ENCODE measurements at places on chromosomes 11 and 22.

- no peak for DNase-seq
Observed at GRCh38 chr22:21714786-21715185, 20.8 kb downstream of the YPEL1 start.

GRCh38 chr11:58561394-58562098, 14.1 kb downstream of the LPXN start:
- no peak for DNase-seq

DNA sequence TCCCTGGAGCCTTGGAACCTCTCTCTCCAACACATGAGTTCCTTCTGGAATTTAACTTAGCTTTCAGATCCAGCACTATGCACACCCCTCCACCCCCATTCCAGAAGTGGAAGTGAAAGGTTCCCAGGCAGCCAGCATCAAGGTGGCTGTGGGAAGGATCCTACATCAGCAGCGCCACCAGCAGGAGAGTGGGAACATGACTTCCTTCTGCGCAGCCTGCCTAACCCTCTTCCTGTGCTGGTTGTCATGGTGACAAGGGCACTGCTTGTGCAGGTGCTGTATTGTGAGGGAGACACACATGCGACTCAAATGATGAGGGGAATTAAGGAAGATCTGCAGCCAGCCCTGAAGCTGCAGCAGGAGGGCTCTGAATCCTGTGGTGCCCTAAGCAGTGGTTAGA, 904.5 kb upstream of the API5 start:
- no peak for DNase-seq

GRCh38 chr22:21951931-21952465, 650 bp downstream of the PPM1F start:
- no peak for DNase-seq

DNA sequence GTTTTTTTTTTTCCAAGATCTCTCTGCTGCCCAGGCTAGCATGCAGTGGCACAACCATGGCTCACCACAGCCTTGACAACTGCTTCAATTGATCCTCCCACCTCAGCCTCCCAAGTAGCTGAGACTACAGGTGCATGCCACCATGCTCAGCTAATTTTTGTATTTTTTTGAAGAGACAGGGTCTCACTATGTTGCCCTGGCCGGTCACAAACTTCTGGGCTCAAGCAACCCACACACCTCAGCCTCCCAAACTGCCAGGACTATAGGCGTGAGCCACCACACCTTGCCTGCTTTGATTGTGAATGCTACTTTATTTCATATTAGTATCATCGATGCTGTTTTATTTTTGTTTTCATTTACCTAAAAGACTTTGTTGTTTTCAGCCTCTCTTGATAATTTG, 81.5 kb upstream of the GNAZ start:
- no peak for DNase-seq

DNA sequence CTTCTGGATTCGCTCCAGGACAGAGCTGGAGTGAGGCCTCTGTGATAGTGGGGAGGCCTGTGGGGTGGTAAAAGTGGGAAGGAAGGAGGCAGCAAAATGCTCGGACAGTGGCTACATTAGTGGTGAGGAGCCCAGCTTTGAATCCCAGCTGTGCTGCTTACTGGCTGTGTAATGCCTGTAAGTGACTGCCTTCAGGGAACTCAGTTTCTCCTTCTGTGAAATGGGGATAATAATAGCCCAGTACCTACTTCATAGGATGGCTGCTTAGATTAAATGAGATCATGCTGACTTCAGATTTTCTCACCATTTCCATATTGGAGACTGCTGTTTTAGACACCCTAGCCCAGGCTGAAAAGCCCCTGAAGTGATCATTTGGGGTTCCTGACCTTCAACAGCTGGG, 8.4 kb upstream of the ALX4 start:
- DNase-seq = no peak

DNA sequence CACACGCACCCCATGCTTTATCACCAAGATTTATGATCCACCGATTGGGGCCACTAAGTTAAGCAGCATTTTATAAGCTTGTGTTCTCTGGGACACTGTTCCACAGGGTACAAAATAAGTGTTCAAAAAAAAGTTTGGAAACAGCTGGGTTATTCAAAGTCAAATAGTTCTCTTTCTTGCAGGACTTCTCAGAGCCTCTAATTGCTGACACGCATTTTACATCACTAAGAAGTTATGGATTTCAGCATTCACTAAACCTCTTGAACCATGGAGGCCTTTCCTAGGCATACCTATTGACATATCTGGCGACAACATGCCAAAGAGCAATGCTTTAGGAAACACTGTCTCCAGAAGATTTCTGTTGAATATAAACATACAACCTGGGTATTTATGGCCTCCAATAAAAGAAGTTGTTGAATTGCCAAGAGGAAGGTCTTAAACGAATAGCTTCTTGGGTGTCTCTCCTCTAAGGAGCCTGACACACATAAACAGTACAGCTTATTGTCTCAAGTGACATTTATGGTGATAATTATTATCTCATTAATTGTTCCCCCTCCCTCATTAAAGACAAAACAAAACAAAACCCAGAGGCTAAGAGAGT, 147.1 kb upstream of the ARHGAP20 start:
- DNase-seq = no peak

DNA sequence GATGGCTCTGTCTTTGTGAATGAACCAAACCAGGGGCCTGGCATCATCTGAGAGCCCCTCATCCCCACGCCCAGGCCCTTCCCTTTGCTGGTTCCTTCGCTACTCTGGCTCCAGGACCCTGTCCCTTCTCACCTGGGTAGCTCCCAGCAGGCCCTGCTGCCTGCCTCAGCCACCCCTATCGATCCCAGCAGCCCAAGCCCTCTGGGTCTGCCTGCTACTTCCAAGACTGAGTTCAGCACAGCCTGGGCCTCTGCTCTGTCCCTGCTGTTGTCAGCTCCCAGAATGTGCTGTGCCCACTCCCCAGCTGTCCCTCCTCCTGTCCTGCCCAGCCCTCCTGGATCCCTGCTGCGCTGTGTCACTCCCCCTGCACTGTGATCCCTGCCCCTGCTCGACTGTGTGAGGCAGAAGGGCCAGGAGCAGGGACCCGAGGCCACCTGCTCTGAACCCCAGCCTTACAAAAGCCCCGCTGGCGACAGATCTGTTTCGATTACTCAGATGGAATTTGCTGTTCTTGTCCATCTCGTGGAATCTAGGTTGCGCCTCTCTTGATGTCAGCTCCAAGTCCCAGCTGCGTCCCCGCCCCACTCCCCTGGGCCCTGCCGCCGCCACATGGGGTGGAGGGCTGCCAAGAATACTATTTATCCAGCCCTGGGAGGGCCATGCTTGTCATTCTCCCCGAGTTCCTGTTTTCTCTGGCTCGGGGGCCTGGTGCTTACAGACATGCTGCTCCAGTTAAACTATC, 13.0 kb downstream of the MRPL21 start:
- no peak for DNase-seq

DNA sequence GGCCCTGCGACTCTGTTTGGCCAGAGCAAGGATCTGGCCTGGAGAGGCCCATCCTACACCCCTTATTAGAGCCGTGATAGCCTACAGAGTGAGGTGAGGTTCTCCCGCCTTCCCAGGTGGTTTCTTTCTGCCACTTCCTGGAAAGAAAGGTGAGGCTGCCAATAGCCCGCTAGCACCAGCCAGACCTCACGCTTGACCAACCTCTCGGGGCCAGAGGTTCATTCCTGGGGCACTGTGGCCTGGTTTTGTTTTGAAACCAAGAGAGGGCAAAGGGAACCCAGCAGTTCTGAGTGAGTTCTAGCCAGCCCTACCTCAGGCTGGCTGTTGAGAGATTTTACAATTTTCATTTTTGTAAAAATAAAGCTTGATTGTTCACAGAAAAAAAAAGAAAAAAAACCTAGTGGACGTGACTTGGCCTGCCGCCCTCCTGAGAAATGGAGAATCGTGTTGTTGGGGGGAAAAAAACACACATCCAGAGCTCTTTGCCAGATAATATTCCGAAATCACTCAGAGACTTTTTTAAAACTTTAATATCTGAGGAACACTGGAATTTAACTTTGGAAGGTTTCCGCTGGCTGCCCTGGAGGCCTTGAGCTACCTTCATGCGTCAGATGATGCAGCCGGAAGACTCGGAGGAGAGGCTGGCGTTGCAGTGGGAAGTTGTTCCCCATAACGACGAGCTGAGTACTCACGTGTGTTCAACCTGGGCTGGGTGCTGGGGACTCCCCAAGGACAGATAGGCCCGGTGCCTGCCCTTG, 84.5 kb downstream of the BCR start:
- DNase-seq = no peak

- no peak for DNase-seq
Observed at GRCh38 chr22:40932396-40932795, 18.8 kb upstream of the RBX1 start.

GRCh38 chr11:130452176-130452575, 3.7 kb downstream of the ADAMTS15 start:
- no peak for DNase-seq

- DNase-seq = no peak
Observed at GRCh38 chr11:126079621-126080124, 17.0 kb upstream of the CDON start.

DNA sequence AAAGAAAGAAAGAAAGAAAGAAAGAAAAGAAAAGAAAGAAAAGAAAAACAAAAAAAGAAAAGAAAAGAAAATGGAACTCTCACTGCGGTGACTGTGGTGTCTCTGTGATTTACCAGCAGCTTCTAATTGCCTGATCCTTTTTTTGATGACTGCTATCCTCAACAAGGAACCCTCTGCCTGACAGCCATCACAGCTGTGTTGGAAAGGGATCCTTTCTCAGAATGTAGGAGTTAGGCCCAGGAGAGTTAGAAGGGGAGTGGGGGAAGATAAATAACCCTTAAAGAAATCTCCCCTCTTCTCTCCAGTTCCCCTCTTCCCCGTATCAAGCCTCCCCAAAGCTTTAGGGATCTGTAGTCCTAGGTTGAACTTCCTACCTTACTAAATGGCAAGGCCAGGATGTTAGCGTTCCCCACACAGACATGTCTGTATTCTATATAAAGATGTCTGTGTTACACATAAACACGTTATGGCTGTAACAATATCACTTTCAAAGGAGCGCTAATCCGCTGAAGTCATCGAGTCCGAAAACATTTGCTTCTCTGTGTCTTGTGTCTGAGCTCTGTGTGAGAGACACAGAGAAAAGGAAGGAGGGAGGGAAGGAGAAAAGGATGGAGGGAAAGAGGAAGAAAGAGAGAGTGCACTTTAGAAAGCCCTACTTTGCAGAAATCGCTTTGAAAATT, 26.8 kb upstream of the WT1 start:
- no peak for DNase-seq

GRCh38 chr11:122963961-122964360, 17.7 kb downstream of the BSX start:
- DNase-seq = no peak

- no peak for DNase-seq
Observed at GRCh38 chr11:73158356-73159051, 16.4 kb upstream of the FCHSD2 start.

- DNase-seq = no peak
Observed at GRCh38 chr11:105693075-105693759, 83.3 kb downstream of the GRIA4 start.

GRCh38 chr11:124481365-124482323, 36.1 kb upstream of the OR8B8 start:
- no peak for DNase-seq

GRCh38 chr22:29139965-29140782, 65.5 kb upstream of the EMID1 start:
- no peak for DNase-seq

GRCh38 chr11:87057749-87058148, 20.0 kb downstream of the TMEM135 start:
- DNase-seq = no peak

GRCh38 chr11:121886996-121887395, 229.0 kb downstream of the BLID start:
- DNase-seq = no peak

- no peak for DNase-seq
Observed at GRCh38 chr11:77668760-77669159, 31.2 kb upstream of the CLNS1A start.

DNA sequence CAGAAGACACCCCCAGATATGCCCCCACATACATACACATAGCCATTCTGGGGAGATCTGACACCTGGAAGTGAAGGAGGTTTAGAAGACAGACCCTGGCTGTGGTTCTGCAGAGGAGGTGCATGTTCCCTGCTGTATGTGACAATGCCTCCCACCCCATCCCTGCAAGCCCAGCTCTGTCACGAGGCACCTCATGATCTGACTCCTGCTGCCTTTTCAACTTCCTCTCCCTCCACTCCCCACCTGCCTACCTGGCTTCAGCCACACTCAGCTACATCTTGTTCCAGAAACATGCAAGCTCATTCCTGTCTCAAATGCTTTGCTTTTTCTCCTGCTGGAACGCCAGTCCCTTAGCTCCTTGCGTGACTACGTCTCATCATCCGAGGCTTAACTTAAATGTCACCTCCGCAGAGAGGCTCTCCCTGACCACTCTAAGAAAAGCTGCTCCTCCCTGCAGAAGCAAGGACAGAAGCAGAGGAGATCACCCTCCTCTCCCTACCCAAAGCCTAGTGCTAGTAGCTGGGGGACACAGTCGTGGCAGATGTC, 114.5 kb downstream of the FEZ1 start:
- no peak for DNase-seq

DNA sequence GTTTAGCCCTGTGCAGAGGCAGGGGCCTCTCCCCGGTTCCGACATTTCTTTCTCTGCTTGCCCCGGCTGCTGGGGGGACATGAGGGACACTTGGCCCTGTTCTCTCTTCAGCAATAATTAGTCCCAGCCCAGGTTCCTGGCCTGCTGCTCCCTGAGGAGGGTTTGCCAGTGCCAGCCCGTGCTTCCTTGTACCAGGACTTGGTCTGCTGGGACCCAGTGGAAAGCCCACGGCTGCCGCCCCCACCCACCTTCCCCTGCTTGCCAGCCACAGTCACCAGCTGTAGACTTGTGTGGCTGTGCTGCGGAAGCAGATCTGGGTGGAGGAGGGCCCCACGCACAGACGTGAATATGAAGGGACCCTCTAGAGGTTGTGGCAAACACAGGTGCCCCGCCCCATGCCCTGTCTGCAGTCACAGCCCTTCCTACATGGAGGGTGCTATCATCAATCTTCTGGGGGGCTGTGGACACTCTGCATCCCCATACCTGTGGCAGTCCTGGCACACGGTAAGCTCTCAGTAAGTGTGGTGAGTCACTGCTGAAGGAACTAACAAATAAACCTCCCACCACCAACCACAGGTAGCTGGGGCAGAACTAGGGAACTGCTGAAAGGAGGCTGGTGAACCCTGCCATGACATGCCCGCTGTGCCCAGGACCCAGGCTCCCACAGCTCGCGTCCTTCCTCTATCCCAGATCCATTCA, 949 bp downstream of the TP53AIP1 start:
- DNase-seq = no peak

- DNase-seq = no peak
Observed at GRCh38 chr11:102187416-102188151, 77.3 kb downstream of the YAP1 start.

- DNase-seq = no peak
Observed at GRCh38 chr11:16536513-16536912, 180.2 kb upstream of the SOX6 start.
